PC-9 (cell line): ENCODE measurements at places on chromosomes 13 and 19. TPM values are rescaled to one million over a fixed set of nuclear protein-coding genes. Genes with fewer than 3 reads are reported as not detected.

- no peak for DNase-seq
These were observed 9.8 kb downstream of the ZNF317 start for GRCh38 chr19:9149997-9150396.

DNA sequence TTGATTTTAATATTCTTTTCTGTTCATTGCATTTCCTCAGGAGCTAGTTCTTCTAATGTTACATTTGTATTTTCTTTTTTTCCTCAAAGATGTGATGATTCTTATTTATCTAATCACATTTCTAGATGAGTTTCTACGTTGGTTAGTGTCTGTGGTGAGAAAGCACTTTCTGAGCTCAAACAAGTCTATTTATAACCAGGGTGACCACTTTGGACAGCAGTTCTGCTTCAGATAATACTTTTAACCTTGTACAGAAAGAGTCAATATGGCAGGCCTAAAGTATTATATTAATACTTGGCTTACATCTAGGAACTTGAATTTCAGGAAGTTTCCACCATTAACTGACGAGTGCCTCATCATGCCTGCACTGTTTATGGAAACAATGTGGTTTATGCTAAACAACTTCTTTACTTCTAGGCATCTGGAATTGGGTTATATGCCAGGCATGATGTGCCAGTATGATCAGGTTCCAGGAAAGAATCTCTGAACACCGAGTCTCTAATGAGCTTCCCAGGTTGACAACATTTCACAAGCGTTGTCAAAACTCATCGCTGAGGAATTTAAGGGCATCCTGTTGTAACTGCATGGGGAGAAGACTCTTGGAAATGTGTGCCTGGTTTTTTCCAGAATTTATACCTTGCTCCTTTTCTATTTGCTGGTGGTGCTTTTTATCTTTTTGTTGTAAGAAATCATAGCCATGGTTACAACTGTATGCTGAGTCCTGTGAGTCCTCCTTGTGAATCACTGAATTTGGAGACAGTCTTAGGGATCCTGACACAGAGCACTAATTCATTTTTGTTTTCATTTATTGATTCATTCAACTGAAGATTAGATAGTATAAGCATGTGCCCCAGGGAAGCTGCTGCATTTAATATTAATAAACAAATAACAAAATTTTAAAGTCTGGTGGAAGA, 344.4 kb upstream of the PCDH9 start:
- peak; percentile 58 for DNase-seq

- no peak for DNase-seq
These were observed 113.0 kb downstream of the ATP11A start for GRCh38 chr13:112802802-112803195.

- no peak for DNase-seq
These were observed 349 bp upstream of the KISS1R start for GRCh38 chr19:916645-917322.

GRCh38 chr19:6260376-6260775, 19.4 kb downstream of the MLLT1 start:
- no peak for DNase-seq

The SHFL gene
- total RNA-seq: 25.6 and 30.6 TPM in 2 replicates
